ENCODE measurements at places on chromosomes 16 and 17.
A peak's percentile ranks its signal among the peaks of the same experiment; 100 is the strongest.

- ATAC-seq, result no peak
Measured at GRCh38 chr17:67970783-67971182, 25.5 kb downstream of the C17orf58 start.

- ATAC-seq, result peak; percentile 14
Measured at GRCh38 chr17:77437017-77437416, 296.2 kb downstream of the SEC14L1 start.

DNA sequence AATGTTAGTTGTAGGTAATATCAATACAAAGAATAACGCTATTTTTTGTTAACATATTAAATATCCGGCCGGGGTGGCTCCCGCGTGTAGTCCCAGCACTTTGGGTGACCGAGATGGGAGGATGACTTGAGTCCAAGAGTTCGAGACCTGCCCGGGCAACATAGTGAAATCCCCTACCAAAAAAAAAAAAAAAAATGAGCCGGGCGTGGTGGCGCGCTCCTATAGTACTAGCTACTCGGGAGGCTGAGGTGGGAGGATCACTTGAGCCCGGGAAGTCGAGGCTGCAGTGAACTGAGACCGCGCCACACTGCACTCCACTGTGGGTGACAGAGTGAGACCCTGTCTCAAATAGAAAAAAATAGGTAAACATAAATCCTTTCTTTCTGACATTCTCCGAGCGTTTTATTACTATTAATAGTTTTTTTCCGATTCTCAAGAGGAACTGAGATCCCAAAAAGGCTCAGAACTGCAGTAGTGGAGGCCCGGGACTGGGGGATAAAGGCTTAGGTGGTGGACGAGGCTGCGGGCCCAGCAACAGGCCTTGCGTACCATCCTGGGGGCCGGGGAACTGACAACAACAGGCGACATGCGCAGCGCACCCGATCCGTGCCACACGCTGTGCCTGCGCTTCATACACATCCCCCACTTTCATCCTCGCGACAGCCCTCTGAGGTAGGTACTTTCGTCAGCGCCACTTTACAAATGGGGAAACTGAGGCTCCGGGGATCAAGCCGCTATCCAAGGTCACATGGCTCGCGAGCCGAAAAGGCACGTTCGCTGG is 919 bp downstream of the N4BP1 start:
- peak; percentile 42 for ATAC-seq

GRCh38 chr16:50800074-50800473 is 58.2 kb downstream of the CYLD start:
- no peak for ATAC-seq

GRCh38 chr17:14749269-14749668 is 448.4 kb downstream of the HS3ST3B1 start:
- ATAC-seq, result no peak

GRCh38 chr16:27317320-27317719 is 3.5 kb downstream of the IL4R start:
- ATAC-seq, result no peak
